Daoy (cell line): ENCODE measurements at places on chromosomes 4 and X. TPM values are rescaled to one million over a fixed set of nuclear protein-coding genes. Genes with fewer than 3 reads are reported as not detected.

Gene INPP4B
- total RNA-seq: 6.9 and 9.3 TPM in 2 replicates

Gene MAGIX
- total RNA-seq: 0.12 and 2.5 TPM in 2 replicates

Gene ASB9
- total RNA-seq: 4.5 and 4.8 TPM in 2 replicates

Gene DRP2
- 0.34 and 0.65 TPM in 2 replicates for total RNA-seq

Gene ARSJ
- total RNA-seq: 11.0 and 12.2 TPM in 2 replicates

Gene PHOX2B
- not detected in 2 replicates for total RNA-seq

Gene MAOA
- total RNA-seq: 1.9 and 10.9 TPM in 2 replicates

Gene TCEAL5
- total RNA-seq: not detected in 2 replicates

Gene MAGEA2
- total RNA-seq: 7.7 and 14.8 TPM in 2 replicates

Gene SMC1A
- 27.3 and 31.3 TPM in 2 replicates for total RNA-seq

Gene ADAMTS3
- total RNA-seq: 0.57 and 1.6 TPM in 2 replicates

Gene NKX6-1
- total RNA-seq: 0.86 and 1.9 TPM in 2 replicates

Gene NRK
- total RNA-seq: 4.3 and 4.6 TPM in 2 replicates

Gene ASIC5
- not detected in 2 replicates for total RNA-seq

Gene RAB33A
- total RNA-seq: 0.11 TPM in 1 of 2 replicates, not detected in the other

Gene NXF2B
- 1.9 TPM in 1 of 2 replicates, not detected in the other for total RNA-seq

Gene MAGEB4
- not detected in 2 replicates for total RNA-seq

Gene CFAP99
- total RNA-seq: not detected in 2 replicates

Gene ACSL4
- 66.1 and 81.0 TPM in 2 replicates for total RNA-seq

Gene SAT1
- 56.4 and 65.9 TPM in 2 replicates for total RNA-seq
